ENCODE measurements at places on chromosomes 4 and X. TPM values are rescaled to one million over a fixed set of nuclear protein-coding genes. Genes with fewer than 3 reads are reported as not detected.

Gene TBX22
- not detected for total RNA-seq

Gene ITIH6
- total RNA-seq, result not detected

Gene AVPR2
- not detected for total RNA-seq

Gene RHOXF2
- total RNA-seq, result not detected

Gene CACNA1F
- not detected for total RNA-seq

Gene UPF3B
- total RNA-seq, result 18.9 TPM
